ENCODE measurements at places on chromosomes 13 and 19.
A peak's percentile ranks its signal among the peaks of the same experiment; 100 is the strongest.

DNA sequence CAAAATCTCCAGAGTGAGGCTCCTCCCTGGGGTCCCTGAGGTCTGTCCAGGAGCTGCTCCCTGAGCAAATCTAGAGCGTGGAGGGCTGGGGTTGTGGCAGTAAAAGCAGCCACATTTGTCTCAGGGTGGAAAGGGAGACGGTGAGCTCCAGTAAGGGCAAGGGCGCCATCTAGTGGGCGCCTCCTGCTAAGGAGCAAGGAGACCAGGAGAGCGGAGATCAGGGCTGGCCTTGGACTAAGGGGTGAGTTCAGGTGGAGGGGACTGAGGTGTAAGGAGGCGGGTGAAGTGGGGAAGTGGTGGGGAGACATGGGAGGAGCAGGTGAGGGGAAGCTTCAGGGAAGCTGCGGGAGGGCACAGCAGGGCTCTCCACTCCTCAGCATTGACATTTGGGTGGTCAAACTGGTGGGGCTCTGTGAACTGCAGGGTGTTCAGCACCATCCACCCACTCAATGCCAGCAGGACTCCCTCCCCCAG lies 5.3 kb upstream of the CEACAM21 start:
- peak; percentile 81 for DNase-seq

DNA sequence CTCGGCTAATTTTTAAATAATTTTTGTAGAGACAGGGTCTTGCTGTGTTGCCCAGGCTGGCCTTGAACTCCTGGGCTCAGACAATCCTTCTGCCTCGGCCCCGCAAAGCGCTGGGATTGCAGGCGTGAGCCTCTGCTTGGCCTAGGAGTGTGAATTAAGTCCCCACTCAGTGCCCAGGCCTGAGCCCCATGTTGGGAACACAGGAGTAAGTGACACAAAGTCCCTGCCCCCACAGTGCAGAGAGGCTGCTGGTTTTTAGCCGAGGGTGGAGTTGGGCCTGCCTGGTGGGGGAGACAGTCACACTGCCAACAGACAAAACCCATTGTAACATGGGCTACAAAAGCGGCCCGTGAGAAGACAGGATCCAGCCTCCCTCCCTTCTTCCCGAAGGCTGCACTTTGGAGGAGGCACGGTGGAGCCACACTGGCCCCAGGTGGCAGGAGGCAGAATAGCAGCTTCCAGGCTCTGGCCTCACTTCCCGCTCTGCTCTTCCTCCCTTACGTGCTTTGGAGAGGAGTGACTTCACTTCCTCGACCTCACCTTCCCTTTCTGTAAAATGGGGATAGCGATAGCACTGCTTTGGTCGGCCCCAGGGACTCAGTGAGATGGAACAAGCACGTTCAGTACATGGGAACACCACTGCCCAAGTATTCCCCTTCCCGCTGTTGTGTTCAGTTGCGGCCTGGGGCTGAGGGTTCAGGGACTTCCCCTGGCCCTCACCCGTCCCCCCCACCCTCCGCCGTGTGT lies 15.2 kb upstream of the EHD2 start:
- DNase-seq, result peak; percentile 89

DNA sequence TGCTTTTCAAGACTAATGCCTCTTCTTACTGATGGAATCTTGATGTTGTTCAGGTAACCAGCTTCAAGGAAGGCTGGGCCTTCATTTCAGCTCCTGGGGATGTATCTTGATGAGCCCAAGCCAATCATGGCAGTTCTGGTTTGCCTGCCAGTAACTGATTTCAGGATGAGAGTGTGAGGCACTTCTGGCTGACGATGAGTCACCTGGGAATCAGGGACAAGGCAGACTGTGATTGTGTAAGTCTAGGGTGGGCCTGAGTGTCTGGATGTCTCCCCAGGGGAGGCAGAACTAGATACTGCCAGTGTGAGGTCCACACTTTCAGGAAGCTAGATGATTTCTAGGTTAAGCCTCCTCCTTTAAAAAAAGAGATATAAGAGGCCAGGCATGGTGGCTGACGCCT lies 77.3 kb upstream of the KL start:
- no peak for DNase-seq

- DNase-seq, result peak; percentile 45
Measured at GRCh38 chr13:24745861-24746617, 17.9 kb upstream of the RNF17 start.

- peak; percentile 55 for DNase-seq
Measured at GRCh38 chr13:84896128-84896527, 903.1 kb downstream of the SLITRK6 start.

DNA sequence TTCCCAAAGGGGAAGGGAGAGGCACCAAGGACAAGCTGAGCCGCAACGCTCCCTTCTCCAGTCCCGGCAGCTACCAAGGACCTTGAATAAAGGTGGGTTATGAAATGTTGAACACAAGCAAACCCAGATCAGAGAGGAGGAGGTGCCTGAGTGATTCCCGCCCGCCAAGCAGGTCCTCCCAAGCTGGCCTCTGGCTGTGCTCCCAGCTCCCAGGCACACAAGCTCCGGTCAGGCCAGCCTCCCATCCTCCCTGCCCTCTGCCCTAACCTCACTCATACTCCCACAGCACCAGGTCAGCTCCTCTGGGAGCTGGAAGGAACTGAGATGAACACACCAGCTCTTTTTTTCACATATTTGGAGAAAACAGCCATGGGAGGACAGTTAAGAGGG lies 3.7 kb downstream of the NAPA start:
- no peak for DNase-seq

- DNase-seq, result no peak
Measured at GRCh38 chr19:20482721-20483120, 82.9 kb downstream of the ZNF737 start.

- DNase-seq, result no peak
Measured at GRCh38 chr19:30449078-30449590, 77.0 kb downstream of the ZNF536 start.

GRCh38 chr13:113292021-113292862 lies 4.8 kb upstream of the LAMP1 start:
- DNase-seq, result no peak

- DNase-seq, result no peak
Measured at GRCh38 chr13:108785844-108786243, 156.4 kb downstream of the MYO16 start.

GRCh38 chr13:75120085-75120484 lies 361.9 kb downstream of the TBC1D4 start:
- no peak for DNase-seq

DNA sequence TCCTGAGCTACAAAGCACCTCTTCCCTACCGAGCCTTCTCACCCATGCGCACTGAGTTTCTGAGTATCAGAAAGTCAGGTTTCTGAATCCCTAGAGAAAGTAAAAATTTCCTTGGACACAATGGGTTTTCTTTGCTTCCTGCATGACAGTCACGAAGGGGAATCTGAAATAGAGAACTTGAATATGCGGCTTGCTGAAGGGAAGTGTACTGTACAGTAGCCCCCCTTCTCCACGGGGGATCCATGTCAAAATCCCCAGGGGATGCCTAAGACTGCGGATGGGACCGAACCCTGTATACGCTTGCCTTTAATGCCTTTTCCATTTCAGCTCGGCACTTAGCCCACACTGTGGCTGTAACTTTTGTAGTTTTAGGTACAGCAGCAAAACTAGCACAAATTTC lies 107.9 kb downstream of the GGACT start:
- no peak for DNase-seq

DNA sequence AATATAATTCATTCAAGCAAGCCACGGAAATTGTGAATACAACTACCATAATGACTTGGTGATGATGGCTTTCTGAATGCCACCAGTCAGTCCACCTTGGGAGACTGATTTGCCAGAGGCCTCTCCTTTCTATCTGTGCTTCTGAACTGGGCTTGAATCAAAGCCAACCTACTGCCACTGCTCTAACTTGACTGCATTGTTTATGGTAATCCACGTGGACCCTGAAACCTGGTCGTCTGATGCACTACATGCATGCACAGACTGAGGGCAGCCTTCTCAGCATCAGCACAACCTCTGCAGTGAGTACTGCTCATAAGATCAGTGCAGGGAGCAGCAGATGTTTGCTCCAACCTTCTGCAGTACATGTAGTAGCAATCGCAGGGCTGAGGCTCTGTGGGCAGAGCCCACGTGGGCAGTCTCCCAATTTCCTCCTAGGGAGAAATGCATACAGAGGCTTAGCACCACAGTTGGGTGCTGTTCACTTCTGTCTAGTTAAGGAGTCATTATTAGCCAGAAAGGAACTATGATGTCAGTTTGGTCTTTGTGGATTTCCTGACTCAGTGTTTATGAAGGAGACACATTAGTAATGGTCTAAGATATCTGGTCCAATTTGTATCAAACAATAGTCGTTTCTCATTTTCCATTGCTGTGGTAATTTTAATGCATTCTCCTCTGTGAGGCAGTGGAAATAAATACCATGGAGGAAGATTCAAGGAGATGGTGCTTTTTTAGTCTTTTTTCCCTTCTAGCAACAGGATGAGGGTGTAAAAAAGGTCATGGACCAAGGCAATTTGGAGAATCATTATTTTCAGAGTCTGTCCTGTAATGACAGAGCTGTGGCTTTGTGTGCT lies 82.5 kb downstream of the AKAP11 start:
- peak; percentile 34 for DNase-seq

GRCh38 chr13:41916173-41916954 lies 44.5 kb downstream of the VWA8 start:
- DNase-seq, result peak; percentile 70

DNA sequence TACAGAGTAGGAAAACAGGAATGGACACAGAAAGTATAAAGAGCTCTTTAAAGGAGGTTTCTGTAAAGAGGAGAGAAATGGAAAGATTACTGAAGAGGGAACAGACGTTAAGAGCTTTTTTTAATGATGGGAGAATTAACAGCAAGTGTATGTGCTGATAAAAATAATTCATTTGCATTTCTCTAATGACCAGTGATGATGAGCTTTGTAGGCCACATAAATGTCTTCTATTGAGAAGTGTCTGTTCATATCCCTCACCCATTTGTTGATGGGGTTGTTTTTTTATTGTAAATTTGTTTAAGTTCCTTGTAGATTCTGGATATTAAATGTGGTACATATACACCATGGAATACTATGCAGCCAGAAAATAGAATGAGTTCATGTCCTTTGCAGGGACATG lies 40.0 kb downstream of the MYO16 start:
- no peak for DNase-seq

- DNase-seq, result no peak
Measured at GRCh38 chr19:56504581-56504980, 3.1 kb upstream of the ZNF471 start.

GRCh38 chr13:20616059-20616797 lies 49.3 kb downstream of the IFT88 start:
- no peak for DNase-seq

DNA sequence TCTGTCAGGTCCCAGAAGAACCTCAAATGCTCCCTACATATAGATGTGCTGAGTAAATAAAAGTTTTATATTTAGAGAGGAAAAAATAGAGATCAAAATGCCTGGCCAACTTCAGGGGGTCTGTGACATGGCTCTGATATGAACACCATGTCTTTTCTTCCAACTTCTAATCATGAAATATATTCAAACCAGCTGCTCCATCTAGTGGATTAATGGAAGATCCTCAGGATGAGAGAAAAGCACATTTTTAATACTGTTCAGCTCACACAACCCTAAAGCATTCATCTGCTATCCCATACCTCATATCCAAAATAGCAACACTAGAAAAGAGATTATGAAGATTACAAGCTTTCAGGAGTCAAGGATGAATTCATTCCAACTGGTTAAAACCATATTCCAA lies 56.0 kb upstream of the DOCK9 start:
- DNase-seq, result no peak

DNA sequence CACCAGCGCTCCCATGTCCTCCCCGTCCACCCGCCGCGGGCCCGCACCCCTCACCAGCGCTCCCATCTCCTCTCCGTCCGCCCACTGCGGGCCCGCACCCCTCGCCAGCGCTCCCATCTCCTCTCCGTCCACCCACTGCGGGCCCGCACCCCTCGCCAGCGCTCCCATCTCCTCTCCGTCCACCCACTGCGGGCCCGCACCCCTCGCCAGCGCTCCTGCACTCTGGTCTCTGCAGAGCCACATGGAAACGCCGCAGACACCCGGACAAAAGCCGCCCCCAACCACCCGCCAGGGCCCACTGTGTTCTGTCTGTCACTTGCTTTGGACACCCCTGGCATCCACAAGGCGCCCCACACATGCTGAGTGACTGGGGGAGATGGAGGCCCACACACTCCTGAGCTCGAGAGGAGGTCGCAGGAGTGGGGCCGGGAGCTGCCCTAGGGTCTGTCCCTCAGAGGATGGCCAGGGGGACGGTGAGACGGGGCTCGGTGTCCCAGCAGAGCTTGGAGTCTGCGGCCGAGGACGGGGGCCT lies 7.4 kb downstream of the CFD start:
- DNase-seq, result no peak

DNA sequence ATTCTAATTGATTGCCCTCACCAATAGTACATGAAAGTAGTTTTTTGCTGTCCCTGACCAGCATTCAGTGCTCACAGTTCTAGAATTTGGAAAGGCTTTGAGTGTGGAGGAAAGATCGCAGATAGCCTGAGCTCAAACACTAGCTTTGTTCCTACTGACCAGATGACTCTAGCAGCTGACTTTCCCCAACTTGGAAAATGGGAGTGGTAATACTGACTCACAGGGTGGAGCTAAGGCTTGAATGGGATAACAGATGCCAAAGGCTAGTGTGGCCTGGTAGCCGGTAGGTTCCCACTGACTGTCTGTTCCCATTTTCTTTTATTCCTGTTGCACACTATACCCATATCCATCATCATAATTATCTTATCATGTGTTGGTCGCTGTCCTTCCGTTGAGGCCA lies 3.7 kb downstream of the ZSCAN22 start:
- no peak for DNase-seq

- DNase-seq, result peak; percentile 69
Measured at GRCh38 chr19:46471116-46471733, at the start of gene PNMA8A. PNMA8A (minus strand) TSS chr19:46471563; CDS start chr19:46471035, 528 bp downstream.

DNA sequence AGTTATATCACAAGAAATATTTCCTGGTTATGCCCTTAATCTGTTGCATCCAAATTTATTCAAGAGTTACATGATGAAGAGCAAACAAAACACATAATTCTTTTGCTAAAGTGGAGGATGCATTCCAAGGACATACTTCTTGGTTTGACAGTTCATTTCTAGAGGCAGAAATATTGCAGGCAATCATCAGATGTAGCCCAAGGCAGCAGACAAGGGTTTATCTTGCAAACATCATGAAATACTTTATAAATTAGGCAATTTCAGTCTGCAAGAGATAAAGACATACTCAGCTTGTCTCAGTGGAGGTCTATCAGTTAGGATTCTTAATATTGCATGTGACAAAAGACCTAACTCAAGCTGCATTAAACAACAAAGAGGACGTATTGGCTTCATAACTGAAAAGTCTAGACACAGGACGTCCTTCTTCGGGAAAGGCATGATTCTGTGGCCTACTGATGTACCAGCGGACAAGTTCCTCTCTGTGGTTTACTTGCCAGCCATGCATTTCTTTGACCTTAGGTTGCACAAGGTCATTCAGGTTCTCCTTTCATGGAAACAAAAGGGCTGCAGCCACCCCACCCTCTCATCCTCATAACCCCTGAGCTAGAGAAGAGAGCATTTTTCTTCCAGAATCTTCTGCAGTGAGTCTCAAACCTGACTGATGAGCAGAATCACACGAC lies 204.1 kb downstream of the KATNAL1 start:
- DNase-seq, result no peak

GRCh38 chr19:6602729-6603114 lies 11.8 kb upstream of the CD70 start:
- DNase-seq, result no peak

GRCh38 chr13:78029901-78030300 lies 111.3 kb upstream of the EDNRB start:
- DNase-seq, result no peak

All from GM13976 (cell line).